ENCODE measurements at places on chromosomes 2 and 18.

GRCh38 chr2:99851089-99851488 is 291.3 kb downstream of the AFF3 start:
- no peak for DNase-seq

DNA sequence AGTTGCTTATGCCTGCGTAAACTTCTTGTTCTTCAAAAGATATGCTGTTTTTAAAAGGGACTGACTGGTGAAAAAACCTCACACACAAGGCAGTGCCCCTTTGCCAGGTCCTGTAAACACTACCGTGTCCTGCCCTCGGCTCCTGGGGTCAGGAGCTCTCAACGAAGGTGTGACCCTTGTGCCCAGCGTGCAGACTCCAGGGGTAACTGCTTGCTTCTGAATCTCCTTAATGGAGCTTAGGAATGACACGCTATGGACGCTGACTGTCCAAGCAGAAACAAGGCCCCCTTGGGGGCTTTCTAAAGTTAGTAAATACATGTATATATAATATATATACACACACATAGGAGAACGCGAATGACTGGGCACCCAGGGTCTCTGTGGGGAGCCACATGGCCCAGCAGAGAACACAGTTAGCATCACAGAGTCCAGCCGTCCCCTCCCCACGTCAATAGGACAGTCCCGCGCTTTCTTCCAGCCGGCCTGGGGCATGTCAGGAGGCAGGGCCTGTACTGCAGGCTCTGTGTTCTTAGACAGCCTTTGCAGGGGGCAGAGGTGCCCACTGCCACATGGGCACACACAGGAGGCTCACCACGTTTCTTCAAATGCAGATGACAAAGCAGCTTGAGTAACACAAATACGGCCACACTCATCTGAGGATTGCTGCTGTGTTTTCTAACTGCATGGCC is 96.1 kb downstream of the HDAC4 start:
- DNase-seq: no peak

DNA sequence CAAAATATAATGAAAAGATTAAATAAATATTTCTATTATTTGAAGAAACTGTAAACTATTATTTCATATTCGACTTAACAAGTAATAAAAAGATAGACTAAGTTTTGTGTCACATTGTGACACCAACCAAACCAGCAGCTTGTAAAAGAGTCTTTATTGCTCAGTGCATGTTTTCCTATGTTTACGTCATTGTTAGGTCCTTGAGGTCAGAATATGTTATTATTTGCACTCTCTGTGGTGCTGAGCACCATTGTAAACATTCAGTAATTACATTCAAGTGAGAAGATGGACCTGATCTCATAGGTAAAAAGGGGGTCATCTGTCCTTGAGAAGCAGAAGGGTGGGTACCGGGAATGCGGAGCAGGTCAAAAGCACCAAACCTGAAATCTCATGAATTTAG is 1999.1 kb upstream of the CELF4 start:
- no peak for DNase-seq

DNA sequence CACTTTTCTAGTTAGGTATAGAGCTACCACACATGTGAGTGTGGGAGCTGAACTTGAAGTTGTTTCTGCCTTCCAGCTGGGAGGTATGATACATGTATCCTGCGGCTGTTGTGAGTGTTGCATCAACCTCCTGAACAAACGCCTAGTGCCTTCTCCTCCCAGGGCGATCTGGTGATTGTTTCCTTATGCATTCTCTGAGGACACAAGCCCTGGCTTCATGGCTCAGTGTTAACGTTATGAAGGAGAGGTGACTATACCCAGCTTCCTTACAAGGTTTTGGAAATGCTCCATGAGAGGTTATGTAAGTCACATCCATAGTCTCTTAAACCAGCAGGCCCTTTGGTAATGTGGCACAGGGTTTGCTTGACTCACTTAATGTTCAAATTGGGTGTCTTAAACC is 64.9 kb downstream of the SPRED2 start:
- DNase-seq: no peak

GRCh38 chr18:61732854-61733253 is 160.0 kb downstream of the RNF152 start:
- no peak for DNase-seq

- DNase-seq: no peak
These were observed 32.0 kb upstream of the MC4R start for GRCh38 chr18:60404486-60405085.

DNA sequence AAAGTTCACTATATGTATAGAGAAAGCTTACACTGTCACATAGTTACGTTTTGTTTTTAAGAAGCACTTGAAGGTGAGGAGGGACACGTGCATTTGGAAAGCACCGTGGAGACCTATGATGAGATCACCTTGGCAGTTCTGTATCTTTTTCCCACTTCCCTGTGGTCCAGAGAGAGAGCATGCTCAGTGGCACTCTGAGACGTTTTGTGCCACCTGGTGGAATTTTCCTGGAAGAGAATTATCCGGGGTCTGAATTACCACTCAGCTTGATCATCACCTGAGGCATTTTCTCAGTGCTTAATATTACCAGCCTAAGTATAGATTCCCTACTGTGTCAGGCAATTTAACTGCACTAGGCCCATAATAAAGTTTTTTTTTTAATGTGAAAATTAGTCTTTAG is 469.4 kb upstream of the SMIM21 start:
- DNase-seq: no peak

- DNase-seq: no peak
These were observed 627.0 kb upstream of the SLC39A10 start for GRCh38 chr2:195029804-195030654.

GRCh38 chr2:32617599-32618189 is 10.2 kb upstream of the TTC27 start:
- DNase-seq: no peak

GRCh38 chr2:44948565-44949328 is 7.2 kb downstream of the SIX3 start:
- DNase-seq: no peak

GRCh38 chr18:7452331-7452730 is 114.8 kb upstream of the PTPRM start:
- DNase-seq: no peak

DNA sequence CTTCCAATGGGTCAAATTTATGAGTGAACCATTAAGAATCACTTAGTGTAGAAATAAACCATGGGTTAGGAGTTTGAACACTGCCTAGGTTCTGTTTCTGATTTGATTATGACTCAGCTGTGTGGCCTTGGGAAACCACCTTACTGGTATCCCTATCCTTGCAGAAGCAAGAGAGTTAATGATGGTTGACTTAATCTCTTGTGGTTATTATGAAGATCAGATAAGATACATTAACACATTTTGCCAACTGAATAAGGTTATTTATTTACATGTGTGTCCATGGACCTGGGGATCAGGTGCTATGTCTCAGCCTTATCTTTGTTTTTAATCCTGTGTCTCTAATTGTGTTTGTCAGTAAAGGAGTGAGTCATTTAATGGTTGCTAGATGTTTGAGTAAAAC is 5.4 kb upstream of the KCNJ13 start:
- no peak for DNase-seq

GRCh38 chr18:9951022-9951859 is 37.4 kb downstream of the VAPA start:
- no peak for DNase-seq

DNA sequence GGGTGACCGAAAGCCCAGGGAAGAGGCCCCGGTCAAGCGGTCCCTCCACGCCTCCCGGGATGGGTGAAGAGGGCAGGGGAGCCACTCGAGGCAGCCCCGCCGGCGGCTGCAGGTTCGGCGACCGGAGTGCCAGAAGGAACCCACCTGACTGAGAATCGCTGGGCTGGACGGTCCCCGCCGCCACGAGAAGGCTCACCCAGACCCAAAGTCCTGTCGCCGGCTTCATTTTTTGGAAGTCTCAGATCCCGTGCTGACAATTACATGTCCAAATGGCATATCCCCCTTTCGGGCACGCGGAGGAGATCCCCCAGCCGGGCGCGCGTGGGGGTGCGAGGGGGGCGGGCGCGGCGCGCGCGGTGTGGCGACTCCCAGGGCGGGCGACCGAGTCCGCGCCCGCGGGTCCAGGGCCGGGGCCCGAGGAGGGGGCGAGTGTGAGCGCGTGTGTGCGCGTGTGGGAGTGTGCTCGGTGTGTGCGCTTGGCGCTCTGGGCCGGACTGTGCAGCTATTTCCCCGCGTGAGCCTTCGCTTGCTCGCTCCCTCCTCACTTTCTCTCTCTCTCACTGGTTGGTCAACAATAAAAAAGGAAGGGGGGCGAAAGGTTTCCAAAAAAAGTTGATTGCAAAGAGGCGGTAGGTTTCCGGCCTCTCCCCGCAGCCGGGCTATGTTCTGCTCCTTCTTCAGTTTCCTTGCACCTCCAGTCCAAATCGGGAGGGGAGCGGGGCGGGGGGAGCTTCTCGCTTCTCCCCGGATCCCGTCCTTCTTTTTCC is at the start of gene ERBB4:
Gene ERBB4, minus strand, starts transcription at position 498 of the 767 bp plus-strand sequence. Its CDS starts 272 bp downstream, at position 226.
- no peak for DNase-seq

- no peak for DNase-seq
These were observed 48.8 kb downstream of the MCFD2 start for GRCh38 chr2:46866770-46867246.

GRCh38 chr18:78237864-78238263 is 741.8 kb upstream of the SALL3 start:
- no peak for DNase-seq

- DNase-seq: peak; percentile 10
These were observed 46.0 kb upstream of the PAX8 start for GRCh38 chr2:113324684-113325160.

GRCh38 chr2:233118648-233119000 is 58.5 kb downstream of the INPP5D start:
- no peak for DNase-seq

DNA sequence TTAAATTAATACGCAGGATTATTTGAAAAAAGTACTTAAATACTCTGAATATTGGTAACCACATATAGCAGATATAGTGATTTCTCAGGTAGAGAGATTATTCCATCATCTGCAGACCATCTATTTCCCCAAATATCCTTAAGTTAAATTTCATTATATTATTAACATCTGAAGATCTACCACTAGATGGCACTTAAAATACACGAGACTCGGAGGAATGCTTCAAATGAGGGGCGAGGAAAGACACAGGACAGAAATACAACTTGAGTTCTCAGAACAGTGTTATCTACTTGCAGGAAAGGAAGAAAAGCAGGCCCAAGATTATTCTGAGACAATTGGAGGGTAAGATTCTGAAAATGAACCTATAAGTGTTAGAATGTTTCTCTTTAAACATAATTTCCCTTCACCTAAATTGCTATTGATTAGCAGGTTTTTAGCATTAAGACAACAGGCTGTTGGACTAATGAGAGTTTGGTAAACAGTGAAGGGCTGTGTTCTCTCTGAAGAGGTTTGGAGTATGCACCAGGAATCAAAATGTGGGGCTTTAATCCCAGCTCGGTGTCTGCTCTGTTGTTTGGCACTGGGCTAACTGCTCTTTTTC is 76.9 kb upstream of the GCFC2 start:
- DNase-seq: no peak

DNA sequence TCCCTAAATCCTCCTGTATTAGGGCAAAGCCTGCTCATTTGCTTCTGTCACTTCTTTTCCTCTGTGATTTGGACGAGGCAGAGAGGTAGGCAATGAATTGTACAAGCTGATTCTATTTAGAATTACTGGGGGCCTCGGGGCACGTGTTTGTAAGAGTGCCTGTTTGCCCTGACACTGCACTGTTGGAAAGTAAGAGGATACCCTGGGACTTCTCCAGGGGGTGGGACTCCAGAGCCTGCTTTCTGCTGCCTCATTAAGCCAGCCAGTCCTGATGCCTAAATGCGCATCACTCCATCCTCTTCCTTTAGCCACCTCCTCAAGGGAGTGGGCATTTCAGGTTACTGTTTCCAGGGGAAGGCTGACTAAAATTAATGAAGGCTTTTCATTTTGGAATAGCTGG is 134.3 kb downstream of the TDRD15 start:
- DNase-seq: no peak

DNA sequence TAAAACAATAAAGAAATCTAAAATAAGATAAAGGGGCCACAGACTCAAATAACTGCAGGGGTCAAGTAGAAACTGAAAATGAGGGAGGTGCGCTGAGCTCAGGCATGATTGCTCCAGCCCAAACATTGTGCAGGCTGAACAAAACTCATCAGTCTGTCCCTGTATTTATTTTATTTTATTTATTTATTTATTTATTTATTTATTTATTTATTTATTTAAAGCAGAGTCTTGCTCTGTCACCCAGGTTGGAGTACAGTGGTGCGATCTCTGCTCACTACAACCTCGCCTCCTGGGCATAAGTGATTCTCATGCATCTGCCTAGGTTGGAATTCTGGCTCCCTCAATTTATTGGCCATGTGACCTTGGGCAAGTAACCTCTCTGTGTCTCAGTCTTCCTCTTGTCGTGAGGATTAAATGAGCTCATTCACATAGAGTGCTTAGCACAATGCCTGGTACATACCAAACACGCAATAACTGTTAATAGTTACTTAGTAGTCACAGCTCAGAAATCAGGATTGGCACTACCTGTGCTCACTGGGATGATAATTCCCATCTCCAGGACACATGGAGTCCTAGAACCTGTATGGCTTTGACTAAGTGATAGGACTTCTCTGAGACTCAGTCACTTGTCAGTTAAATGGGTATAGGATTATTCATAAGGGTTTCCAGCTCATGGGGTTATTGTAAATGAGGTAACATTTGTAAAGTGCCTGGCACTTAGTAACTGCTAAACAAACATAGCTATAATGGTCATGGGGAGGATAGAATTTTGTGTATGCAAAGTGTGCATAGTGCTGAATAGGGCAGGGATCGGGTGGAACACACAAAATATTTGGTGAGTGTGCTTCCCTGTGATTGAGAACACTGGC is 6.0 kb downstream of the SPEG start:
- DNase-seq: no peak

DNA sequence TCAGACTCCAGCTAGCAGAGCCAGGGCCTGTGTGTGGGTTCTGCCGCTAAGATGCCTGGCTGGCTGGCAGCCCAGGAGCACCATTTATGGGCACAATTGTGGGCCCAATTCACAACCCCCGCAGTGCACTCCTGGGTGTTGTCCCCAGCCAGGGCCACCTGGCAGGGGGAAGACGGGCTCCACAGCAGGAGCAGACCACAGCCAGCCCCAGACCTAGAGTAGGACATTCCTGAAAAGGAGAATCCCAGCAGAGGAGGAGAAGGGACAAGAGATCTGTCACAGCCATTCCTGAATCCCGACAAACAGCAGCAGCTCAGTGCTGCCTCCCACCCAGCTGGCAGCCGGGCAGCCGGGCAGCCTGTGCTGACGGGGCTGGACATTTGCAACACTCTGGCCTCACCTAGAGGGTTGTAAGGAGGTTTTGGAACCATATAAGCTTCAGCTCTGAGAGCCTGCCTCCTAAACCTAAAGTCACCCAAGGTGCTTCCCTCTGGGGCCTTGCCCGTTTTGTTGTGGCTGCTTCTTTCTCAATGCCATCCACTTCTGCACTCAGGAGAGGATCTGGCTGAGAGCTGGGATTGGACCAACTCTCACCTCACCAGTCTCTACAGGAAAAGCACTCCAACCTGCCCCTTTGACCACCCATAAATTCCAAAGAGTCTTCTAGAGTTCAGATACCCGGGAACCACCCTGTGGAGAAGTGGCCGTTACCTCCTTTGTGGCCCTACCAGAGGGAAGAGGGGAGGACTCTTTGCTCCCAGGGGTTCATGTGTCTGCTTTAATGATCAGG is 4.1 kb upstream of the TMEM177 start:
- no peak for DNase-seq

GRCh38 chr2:128777196-128778035 is 458.7 kb upstream of the HS6ST1 start:
- no peak for DNase-seq

Data from CD8-positive, alpha-beta memory T cell (primary cell).